ENCODE measurements at places on chromosomes 13 and 19.

- DNase-seq, result no peak
Measured at GRCh38 chr13:66864627-66865026, 365.5 kb downstream of the PCDH9 start.

DNA sequence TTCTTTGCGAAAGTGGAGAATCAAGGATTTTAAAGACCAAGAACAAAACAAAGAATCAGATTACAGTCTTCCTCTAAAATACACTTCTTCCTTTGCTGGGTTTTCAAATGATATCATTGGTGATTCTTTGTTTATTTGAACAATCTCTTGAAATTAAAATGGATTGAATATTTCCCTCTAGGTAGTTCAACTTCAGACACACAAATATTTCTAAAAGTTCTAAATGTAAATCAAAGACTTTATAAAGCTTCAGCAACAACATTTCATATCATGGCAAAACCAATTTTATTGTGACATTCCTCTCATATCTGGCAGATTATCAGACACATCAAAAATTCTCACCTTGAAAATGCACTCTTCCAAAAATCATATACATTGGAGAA lies 13.0 kb downstream of the ZIC2 start:
- DNase-seq, result no peak

DNA sequence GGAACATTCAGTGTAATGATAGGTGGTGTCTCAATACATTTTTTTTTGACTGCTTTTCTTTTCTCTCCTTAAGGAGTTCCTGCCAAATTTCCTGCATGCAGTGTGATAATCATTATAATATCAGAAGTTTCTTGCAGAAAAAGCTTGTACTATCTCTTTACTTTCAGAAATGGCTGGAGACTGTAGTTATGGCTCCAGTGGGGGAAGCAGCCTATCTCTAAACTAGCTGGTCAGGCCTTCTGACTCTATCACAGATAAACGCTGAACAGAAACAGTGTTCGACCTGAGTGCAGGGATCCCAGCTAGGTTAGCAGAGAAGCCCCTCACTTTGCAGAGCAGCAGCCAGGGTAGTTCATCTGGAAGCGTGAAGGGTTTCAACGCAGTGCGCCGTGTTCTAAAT lies 1.9 kb downstream of the CCNE1 start:
- no peak for DNase-seq

- no peak for DNase-seq
Measured at GRCh38 chr19:5954293-5954692, 23.6 kb downstream of the RANBP3 start.

DNA sequence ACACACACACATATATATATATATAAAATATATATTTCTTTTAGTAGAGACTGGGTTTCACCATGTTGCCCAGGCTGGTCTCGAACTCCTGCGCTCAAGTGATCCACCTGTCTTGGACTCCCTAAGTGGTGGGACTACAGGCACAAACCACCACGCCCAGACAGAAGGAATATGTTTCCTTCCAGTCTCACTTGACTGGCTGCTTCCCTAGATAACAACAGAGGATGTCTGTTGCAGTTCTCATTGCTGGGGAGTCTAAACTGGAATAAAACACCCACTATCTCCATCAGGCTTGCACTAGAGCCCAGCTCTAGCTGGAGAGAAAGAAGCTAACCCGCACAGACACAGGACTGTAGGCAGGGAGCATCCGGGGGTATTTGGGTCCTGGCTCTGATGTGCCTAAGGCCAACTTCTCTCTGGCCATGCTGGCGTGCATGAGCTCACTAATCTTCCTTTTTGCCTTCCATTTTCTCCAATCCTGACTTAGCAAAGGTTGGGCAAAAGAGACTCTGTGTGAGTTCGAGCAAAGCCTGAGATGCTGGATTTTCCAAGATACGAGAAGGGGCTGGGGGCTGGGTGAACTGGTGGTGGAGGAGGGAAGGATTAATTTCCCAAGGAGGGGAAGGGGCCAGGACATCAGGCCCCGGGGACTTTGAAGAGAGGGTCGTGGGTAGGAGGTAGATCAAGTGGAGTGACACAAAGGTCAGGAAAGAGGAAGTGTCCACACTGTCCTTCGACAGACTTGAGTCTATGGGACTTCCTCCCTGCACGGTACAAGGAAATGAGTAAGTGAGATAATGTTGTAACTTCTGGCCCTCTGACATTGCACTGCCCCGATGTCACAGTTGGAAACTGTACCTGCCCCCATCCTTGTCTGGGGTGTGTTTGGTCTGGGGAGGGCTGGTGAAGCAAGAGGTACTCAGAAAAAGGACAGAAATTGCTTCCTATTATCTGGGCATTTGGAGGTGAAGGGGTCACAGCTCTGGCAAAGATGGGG lies 22.5 kb upstream of the ALOX5AP start:
- DNase-seq, result no peak

GRCh38 chr19:737591-738093 lies 13.3 kb upstream of the MISP start:
- DNase-seq, result peak; percentile 19

GRCh38 chr13:76516013-76516412 lies 370.2 kb downstream of the KCTD12 start:
- DNase-seq, result no peak

- no peak for DNase-seq
Measured at GRCh38 chr19:1452802-1453524, 3.0 kb downstream of the APC2 start.

GRCh38 chr13:114096031-114096485 lies 36.4 kb downstream of the RASA3 start:
- DNase-seq, result no peak

GRCh38 chr19:15337202-15337601 lies 4.9 kb upstream of the BRD4 start:
- no peak for DNase-seq

DNA sequence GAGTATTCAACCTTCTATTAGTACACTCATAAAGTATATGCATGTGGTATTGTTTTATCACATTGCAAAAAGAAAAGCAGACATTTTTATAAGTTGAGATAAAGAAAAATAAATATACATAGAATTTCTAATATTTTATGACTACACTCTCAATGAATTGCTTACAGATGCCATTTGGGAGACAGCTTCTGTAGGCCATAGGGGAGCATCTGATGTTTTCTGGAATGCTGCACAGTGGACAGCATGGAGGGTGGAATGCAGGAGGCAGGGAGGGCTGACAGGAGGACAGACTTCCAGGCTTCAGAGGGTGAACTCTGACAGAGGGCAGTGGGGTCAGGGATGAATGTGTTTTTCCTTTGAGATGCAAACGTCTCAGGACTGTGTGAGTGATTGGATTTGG lies 45.8 kb downstream of the MIPEP start:
- no peak for DNase-seq

- DNase-seq, result no peak
Measured at GRCh38 chr13:25215253-25215575, 43.1 kb upstream of the AMER2 start.

GRCh38 chr19:2638417-2638940 lies 64.0 kb downstream of the GNG7 start:
- DNase-seq, result no peak

- DNase-seq, result no peak
Measured at GRCh38 chr13:70162141-70162540, 53.9 kb upstream of the KLHL1 start.

GRCh38 chr13:19818223-19818842 lies 35.6 kb upstream of the PSPC1 start:
- DNase-seq, result no peak

- no peak for DNase-seq
Measured at GRCh38 chr19:6723108-6723618, 2.7 kb upstream of the C3 start.

DNA sequence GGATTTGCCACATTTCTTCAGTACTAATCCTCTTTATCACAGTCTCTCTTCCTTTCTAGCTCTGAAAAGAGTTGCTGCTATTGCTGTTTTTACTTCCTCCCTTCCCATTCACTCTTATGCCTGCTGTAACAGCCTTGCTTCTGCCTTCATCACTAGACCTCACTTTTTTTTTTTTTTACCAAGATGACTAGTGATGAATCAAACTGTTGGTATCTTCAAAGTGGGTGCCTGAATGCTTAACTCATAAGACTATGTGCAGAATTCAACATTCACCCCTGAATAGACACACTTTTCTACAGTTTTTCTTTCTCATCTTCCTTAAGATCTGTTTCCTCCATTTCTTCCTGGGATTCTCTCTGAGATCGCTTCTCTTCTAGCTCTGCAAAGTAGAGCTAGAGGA lies 217.2 kb upstream of the HTR2A start:
- DNase-seq, result no peak

GRCh38 chr19:50377517-50377916 lies 1.3 kb downstream of the NR1H2 start:
- DNase-seq, result no peak

DNA sequence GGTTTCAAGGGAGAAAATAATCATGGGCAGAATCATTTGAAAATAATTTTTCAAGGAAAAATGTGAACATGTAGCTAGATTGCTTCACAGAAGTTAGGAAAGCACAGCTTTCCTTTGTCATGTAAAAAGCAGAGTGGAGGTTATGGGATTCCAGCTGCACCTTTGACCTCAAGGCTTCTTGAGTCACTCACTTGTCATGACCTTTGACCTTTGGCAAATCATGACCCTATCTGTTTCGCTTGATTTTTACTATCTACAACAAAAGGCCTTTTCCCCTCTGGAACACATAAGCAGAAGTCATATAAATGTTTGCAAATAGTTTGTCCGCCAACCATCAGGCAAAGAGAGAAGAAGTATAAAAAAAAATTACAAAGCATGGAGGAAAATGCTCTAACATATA lies 210.7 kb upstream of the MIR17HG start:
- no peak for DNase-seq

GRCh38 chr19:11180346-11180745 lies 17.0 kb downstream of the KANK2 start:
- no peak for DNase-seq

DNA sequence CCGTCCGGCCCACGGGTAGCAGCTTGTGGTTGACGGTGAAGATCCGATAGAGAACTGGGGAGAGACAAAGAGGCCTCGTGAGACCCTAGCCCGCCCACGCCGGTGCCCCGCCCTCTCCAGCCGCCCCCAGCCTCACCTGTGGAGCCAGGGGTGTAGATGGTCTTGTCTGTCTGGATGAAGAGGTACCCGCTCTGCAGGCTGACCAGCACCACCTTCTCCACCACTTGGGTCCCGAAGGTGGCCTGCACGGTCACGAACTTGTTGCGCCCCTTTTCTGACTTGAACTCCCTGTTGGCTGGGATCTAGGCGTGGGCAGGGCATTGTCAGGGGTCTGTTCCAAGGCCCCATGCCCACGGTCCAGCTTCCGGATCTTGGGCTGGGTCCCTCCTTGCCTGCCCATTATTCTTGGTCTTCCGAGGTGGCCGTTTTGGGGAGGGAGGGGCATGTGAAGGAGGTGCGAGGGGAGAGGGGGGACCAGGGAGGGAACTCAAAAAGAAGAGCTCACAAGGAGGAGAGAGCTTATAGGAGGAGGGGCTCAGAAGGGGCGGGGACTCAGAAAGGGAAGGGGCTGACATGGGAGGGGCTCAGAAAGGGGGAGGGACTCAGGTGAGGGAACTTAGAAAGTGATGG lies 2.2 kb downstream of the C3 start:
- DNase-seq, result no peak

- no peak for DNase-seq
Measured at GRCh38 chr13:85541476-85541875, 257.7 kb downstream of the SLITRK6 start.

DNA sequence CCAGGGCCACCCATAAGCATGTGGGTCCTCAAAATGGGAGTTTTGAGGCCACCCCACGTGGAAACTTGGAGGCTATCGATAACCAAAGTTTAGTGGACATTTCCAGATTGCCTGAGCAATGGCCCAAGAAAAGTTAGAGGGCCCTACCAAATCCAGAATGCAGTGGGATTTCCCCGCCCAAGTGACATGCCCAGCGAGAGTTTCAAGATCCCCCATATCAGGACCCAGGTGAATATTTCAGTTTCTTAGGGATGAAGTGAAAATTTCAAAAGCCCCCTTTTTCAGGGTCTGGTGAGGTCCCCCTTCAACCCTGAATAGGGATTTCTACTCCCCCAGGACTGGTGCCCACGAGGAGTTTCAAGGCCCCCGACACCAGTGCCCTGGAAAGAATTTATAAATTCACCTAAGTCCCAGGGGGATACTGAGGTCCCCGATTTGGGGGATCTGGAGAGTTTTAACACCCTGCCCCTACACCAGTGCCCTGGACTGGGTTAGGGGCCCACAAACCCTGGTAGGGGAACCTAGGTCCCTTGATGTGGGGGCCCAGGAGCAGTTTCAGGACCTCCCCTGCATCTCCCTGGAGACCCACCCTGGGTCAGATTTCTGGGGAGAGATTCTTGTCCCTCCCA lies 695 bp downstream of the BST2 start:
- no peak for DNase-seq

- DNase-seq, result no peak
Measured at GRCh38 chr19:12648088-12648487, 18.5 kb downstream of the MAN2B1 start.

DNA sequence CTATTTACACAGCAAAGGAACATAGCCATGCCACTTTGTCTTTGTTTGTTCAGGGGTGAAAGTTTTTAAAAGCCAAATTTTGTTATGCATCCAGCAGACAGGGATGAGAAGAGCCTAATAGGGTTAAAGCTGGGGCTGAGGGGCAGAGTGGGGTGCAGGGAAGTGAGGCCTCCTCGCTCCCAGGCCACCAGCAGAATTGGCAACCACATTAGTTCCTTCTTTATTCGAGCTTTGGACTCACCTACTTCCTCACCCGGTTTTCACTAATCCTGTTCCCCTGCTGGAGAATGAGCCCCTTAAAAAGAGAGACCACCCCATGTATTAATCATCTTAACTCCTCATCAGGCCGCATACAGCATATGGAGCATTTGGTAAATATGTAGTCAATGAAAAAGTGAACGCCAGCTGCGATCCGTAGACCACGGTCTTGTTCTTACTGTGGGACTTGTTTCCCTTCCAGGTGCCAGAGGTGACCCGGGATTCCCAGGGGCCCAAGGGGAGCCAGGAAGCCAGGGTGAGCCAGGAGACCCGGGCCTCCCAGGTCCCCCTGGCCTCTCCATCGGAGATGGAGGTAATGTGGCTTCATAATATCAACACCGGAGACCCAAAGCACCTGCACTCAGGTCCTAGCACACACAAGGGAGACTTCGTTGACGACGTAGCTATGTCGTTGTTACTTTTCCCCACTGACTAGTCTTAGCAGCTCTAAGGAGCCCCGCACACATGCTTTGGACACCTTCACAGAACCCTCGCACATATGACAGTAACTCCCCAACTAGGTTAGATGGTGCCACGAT lies 112.1 kb downstream of the RAB20 start:
- no peak for DNase-seq

DNA sequence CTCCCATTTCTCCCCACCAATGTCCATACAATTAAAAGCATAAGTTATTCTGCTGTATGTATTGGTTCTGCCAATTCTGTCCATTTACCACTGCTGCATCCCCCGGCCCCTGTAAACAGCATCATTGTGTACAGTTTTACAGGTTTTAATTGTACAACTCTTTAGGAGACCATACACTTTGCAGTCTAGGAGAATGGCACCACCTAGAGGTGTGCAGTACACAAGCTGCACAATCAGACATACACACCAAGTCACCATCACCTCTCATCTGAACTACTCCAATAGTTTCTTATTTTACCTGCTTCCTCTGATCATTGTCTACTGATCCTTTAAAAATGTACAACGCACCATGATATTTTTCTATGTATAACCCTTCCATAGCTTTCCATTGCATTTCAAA lies 855.9 kb upstream of the KLHL1 start:
- no peak for DNase-seq
